Stimulated activated CD8-positive, alpha-beta memory T cell treated with anti-CD3 and anti-CD28 coated beads, Interleukin-4, amount 100 ng/mL, for 1 hour (primary cell): ENCODE measurements at places on chromosomes 7 and 10.

- DNase-seq: no peak
Measured at GRCh38 chr10:59705931-59706330, 3.7 kb downstream of the SLC16A9 start.

DNA sequence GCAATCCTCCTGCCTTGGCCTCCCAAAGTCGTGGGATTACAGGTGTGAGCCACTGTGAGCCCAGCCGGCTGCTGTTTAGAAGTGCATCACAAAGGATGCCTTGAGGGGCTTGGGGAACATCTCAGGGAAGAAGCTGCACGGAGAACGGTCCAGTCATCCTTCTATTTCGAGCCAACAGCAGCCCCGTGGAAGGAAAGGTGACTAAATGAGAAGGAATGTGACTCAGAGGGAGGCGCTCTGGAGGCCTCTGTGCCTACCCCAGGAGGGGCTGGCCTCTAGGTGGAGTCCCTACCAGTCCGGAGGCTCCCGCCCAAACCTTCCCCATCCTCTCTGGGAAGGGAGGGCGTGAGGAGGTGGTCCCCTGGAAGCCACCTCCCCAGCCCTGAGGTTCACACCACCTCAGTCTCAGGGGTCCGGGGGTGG is 76.2 kb downstream of the CTBP2 start:
- DNase-seq: no peak

GRCh38 chr10:62459072-62459471 is 84.9 kb downstream of the ZNF365 start:
- no peak for DNase-seq

DNA sequence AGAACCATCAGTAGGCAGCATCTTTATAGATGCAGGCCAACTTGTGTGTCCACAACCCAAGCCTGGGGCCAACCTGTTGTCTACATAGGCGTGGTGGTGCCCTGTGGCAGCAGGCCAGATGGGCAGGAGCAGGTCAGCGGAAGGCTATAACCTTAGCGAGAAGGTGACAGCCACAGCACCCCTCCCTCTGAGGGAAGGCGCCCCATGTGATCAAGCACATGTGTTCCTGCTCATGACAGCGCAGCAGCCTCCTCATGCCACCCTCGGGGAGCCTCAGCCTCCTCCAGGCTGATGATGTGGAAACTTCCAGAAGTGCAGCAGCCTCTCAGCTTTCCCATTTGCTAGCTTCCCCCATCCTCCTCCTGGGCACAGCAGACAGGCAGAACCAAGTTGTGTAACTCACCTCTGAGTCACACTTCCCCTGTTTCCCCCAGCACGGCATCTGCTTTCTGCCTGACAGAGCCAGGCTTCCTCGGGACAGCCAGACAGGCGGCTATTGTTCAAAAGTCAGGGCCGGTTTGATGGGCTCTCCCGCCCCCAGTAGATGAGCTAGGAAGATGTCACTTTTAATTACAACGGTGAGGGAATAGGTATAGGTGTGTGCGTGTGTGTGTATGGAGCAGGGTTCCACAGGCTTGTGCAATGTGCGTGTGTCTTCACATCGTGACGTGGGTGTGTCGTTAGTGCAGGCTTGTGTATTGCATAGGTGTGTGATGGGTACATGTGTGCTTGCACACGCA is 312.0 kb upstream of the ZMIZ1 start:
- no peak for DNase-seq
